SW 1271 (cell line): ENCODE measurements at places on chromosomes 1 and 21.

- DNase-seq = no peak
Measured at GRCh38 chr1:153774780-153775457, at the start of gene SLC27A3. Gene SLC27A3 (plus strand): TSS chr1:153775407. CDS start chr1:153775498, 91 bp downstream.

GRCh38 chr21:46509741-46510502 lies 51.2 kb downstream of the DIP2A start:
- DNase-seq = no peak

DNA sequence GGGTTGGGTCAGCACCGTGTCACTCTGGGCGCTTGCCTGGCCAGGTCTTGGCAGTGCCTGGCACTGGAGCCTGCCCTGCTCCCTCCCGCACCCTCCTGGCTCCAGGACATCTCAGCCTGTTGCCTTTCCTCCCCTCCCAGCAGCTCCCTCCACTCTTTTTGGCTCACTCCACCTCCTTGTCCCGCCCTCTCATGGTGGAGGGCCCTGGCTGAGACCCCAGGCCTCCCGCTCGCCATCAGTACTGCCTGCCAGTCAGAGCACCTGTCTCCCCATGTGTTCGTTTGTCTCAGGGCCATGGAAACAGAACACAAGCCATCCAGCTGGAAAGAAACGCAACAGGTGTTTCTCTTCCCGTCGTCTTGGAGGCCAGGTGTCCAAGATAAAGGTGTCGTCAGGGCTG lies 61.0 kb downstream of the B3GALT5 start:
- DNase-seq = no peak

GRCh38 chr1:103514920-103515503 lies 10.5 kb upstream of the RNPC3 start:
- DNase-seq = peak; percentile 38

- DNase-seq = no peak
Measured at GRCh38 chr1:15620902-15621682, 3.8 kb downstream of the DDI2 start.

GRCh38 chr1:229792012-229792975 lies 166.2 kb downstream of the URB2 start:
- DNase-seq = no peak

DNA sequence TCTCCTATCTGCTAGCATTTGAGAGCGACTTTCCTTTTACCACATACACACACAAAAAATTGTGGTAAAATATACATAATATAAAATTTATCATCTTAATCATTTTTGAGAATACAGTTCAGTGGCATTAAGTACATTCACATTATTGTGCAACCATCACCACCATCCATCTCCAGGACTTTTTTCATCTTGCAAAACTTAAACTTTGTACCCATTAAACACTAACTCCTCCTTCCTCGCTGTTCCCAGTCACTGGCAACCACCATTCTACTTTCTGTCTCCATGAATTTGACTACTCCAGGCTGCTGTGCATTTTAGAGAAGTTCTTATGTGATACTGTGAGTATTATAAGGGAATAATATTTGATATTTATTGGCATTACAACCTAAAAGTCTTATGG lies 181.3 kb downstream of the C1orf21 start:
- no peak for DNase-seq

GRCh38 chr1:172083191-172083590 lies 241.9 kb downstream of the DNM3 start:
- no peak for DNase-seq

DNA sequence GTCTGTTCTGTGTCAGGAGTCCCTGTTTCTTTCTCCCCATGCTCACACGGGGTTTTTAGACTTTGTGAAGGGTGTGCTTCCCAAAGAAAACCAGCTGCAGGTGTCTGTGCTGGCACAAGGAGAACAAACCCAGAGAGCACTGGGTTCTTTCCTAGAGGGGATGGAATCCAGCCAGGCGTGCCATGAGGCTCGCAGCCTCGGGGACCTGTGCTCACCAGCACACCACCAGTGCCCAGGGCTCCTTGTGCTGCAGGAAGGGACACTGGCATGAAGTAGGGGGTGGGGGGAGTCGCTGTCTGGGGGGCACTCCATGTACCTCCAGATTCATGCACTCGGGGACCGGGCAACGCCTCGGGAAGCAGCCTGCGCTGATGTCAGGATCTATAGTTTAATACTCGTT lies 57.9 kb downstream of the AGPAT3 start:
- no peak for DNase-seq

DNA sequence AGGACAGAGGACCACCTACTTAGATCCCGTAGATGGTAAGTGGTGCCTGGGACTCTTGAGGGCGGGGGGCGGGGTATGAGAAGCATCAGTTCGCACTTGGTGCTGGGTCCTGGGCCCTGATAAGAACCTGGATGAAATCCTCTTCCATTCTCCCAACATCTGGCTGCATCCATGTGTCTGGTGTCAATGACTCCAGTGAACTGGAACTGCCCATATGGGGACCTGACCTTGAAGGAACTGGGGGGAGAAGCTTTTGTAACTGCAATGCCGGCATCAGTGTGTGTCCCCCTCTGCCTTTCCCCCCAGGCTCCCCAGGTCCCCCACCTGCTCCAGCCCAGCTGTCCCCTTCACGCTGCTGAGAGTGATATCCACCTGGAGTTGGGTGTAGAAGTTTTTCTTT lies 49.7 kb upstream of the EPB41 start:
- DNase-seq = no peak

GRCh38 chr1:201268604-201269151 lies 14.6 kb upstream of the PKP1 start:
- DNase-seq = no peak
